ENCODE measurements at places on chromosomes 16 and 17.

GRCh38 chr17:72142614-72143013 lies 21.8 kb downstream of the SOX9 start:
- no peak for DNase-seq

DNA sequence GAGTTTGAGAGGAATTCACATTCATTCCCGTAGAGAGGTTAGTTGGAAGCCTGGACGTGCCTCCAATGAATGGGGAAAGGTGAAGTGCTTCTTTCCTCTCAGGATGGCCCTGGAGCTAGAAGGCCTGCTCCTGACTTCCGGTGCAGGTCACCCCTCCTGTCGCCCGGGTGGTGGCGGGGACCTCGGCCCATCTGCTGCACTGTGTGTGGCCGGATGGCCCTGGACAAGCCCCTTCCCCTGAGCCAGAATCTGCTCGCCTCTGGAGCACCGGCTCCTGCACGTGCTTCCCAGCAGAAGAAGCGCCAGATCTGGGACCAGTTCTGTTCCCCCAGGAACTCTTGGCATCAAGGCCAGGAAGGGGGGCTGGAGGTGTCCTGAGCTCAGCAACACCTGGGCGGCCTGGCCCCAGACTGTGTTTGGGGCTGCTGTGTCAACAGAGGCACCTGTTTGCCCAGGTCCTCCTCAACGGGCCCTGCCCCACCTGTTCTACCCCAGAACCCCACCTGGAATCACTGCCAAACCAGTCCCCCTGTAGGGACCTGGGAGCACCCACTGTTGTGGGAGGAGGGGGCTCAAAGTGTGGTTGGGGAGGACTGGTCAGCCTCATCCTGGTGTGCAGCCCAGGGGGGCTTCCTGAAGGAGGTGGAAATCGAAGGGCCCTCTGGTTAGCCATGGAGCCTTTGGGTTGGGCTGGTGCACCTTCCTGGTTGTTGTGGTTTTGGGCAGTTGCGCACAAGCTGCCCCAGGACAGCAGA lies 5.1 kb upstream of the PERCC1 start:
- no peak for DNase-seq

GRCh38 chr17:79231766-79232287 lies 157.2 kb downstream of the ENGASE start:
- DNase-seq: no peak

DNA sequence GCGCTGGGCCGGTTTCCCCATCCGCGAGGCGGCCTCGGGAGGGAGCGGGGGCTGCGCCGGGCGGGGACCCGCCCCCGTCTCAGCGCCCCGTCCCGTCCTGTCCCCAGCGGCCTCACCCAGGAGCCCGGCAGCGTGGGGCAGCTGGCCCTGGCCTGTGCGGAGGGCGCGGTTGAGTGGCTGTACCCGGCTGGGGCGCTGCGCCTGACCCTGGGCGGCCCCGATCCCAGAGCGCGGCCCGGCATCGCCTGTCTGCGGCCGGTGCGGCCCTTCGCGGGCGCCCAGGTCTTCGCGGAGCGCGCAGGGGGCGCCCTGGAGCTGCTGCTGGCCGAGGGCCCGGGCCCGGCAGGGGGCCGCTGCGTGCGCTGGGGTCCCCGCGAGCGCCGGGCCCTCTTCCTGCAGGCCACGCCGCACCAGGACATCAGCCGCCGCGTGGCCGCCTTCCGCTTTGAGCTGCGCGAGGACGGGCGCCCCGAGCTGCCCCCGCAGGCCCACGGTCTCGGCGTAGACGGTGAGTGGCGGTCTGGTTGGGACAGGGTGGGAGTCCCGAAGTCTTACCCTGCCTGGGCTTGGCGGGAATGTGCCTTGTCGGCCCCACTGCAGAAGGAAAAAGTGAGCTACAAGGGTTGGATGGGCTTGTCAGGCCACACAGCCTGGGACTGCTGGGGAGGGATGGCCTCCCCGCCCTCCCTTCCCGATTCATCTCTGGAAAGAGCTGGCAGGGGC lies 720 bp downstream of the METRN start:
- no peak for DNase-seq
